ENCODE measurements at places on chromosomes 7 and 10.

- peak; percentile 81 for DNase-seq
Observed at GRCh38 chr10:600876-601659, 88.4 kb downstream of the DIP2C start.

DNA sequence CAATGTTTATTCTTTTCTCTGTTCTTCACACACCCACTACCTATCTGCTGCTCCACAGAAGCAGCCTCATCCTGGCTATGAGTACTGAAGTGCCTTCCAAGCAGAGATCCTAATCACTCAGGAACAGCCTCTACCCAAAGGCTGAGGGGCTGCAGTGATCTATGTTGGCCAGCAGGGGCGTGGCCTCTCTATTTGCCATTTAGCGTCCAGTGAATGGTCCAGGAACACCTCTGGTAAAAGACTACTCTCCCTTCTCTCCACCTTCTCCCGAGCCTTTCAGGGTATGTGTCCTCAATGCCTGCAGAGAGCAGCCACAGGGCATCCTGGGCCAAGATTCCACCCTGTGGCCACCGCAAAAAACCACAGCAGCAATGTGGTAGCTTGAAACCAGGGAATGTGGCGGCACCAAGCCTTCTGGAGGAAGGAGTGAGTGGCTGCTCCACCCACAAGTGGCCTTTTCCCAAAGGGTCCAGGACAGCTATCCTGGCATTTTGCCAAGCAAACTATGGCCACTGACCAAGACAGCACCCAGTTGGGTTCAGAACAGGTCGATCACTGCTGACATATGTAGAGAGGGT is 70.9 kb downstream of the SYPL1 start:
- peak; percentile 34 for DNase-seq

- no peak for DNase-seq
Observed at GRCh38 chr7:112566442-112567324, 85.9 kb downstream of the LSMEM1 start.

DNA sequence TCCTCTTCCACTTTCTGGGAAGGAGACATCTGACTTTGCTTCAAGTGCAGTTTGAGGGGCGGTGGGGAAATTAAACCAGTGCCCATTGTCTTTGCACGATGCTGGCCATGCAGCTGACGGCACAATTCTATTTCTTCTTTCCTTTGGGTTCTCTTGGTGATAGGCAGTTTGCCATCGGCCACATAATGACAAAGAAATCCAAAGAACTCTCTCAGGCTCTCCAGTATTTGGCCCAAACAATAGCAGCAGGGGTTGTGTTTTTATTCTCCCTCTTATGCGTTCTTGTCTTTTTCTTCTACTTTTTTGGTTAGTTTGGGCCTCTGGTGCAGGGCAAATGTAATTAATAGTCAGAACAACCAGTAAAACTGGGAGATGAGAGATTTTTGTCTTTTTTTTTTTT is 147.0 kb downstream of the EMX2 start:
- DNase-seq = no peak

DNA sequence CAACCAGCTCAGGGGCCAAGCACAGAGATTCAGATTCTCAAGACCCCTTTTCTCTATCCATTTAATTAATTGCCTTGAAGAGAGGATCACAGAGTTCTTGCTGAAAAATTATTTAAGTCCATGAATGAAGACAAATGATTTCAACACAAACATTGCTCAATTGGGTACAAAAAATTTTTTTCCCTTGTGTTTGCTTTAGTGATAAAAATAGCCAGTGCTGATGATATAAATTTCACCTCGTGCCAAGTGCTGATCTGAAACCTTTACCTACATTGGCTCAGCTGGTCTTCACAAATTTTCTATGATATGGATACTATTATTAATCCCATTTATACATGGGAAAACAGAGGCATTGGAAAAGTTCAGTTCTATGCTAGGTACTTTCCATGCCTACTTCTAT is 377.1 kb downstream of the NRG3 start:
- DNase-seq = no peak

DNA sequence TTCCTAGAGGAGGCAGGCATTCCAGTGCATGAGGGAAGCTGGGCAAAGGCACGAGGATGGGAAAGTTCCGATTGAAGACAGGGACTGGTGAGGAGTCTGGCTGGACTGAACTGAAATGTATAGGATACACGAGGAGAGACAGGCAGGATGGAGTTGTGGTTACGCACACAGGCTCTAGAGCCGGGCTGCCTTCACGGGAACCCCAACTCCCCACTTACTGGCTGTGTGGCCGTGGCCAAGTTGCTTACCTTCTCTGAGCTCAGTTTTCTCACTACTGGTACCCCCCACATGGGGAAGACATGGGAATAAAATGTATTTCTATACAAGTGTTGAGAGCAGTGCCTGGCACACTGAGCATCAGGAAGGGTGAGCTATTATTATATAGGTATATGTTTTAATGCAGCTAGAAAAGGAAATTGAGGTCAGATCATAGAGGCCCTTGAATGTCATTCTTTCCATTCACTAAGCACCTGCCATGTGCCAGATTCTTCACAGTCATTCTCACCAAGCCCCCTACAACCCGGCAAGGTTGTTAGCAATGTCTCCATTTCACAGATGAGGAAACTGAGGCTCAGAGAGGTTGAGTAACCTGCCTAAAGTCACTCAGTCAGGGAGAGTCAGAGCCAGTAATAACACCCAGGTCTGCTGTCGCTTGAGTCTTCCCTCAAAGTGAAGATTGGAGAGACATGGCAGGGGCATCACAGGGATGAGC is 9.7 kb downstream of the CHST3 start:
- no peak for DNase-seq

GRCh38 chr7:125636320-125636962 is 706.8 kb upstream of the POT1 start:
- DNase-seq = no peak

DNA sequence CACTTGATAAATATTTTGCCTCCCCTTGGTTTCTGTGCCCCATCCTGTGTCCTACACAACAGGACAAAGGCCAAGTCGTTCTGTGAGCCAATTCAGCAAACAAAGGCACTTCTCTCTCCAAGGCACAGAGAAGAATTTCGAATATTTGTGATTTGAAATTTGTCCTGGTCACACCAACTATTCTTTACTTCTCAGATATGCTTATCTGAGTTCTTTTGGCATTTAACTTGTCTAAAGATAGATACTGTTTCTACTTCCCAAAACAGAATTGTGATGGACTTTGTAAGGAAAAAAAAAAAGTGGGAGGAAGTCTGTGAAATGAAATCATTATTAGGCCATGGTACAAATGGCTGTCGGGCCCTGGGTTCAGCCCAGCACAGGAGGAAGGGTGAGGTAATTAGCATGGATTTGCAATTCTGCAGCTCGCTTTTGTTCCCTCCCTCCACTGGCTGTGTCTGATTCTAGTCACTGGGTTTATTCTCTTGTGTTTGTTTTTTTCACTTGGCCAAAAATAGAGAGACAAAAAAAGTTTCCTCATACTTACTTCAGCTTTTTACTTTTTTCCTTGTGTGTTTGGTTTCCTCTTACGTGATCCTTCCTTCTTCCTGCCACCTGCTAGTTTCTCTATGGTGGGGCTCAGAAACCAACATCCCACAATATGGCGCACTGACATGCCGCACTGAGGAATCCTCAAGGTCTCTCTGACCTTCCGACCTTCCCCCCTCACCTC is 108.2 kb upstream of the MKLN1 start:
- no peak for DNase-seq

DNA sequence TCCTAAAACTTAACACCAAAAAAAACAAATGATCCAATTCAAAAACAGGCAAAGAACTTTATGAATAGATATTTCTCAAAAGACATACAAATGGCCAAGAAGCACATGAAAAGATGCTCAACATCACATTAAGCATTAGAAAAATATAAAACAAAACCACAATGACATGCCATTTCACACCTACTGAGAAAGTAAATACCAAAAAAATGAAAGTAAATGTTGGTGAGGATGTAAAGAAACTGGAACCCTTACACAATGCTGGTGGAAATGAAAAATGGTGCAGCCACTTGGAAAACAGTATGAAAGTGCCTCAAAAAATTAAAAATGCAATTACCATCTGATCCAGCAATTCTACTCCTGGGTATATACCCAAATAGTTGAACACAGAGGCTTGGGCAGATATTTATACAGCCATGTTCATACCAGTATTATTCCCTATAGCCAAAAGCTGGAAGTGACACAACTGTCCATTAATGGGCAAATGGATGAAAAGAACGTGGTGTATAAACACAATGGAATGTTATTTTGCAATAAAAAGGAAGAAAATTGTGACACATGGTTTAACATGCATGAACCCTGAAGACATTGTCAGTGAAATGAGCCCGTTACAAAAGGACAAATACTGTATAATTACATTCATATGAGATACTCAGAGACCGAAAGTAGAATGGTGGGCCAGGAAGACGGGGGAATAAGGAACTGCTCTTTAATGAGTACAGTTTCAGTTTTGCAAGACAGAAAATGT is 89.0 kb downstream of the JMJD1C start:
- DNase-seq = peak; percentile 83

DNA sequence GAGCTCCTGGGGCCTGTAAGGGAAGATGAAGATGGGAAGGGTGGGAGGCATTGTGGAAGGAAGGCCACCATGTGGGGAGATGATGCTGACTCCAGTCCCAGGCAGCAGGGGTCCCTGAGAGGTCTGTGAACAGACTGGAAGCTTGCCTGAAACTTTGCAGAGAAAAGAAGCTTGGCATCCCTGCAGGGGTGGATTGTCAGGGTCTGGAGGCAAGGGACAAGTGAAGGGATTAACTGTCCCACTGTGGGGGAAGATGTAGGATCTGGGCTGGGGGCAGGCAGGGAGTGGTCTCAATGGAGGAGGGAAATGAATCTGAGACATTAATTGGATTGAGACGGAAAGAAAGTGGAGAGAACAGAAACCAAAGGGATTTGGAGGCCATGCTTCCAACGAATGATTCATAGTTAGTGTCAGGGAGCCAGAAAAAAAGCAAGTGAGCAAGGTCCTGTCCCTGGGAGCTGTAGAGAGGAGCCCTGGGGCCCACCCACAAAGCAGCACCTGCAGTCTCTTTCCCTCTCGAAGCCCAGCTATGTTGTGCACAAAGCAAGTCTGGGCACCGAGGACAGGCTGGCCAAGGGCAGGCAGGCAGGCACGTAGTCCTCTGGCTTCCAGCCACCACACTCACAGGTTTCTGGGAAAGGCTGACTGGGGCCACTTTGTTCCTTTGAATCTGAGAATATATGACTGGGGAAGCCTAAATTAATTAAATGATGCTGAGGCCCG is 4.7 kb upstream of the SLC18A3 start:
- no peak for DNase-seq

DNA sequence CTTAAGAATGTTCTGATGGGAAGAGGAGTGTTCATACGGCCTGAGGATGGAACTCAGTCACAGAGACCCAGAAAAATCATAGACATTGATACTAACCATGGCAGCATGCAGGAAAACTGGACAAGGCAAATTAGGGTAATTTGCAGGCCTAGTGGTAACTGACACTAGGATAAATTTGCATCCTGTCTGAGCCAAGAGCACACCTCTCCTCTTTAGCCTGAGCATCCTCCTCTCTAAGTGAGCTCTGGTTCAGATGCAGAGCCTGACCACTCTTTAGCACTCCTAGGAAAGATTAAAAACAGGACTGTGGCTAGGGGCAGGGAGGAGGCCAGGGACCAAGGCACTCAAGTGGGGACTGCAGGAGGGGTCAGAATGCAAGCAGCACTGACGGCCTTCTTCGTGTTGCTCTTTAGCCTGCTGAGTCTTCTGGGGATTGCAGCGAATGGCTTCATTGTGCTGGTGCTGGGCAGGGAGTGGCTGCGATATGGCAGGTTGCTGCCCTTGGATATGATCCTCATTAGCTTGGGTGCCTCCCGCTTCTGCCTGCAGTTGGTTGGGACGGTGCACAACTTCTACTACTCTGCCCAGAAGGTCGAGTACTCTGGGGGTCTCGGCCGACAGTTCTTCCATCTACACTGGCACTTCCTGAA is at the start of gene TAS2R41:
TSS of gene TAS2R41 (plus strand) at position 373 of the 650 bp plus-strand sequence. CDS start at position 373, 0 bp downstream.
- no peak for DNase-seq

GRCh38 chr10:33143160-33143728 is 185.2 kb upstream of the ITGB1 start:
- DNase-seq = peak; percentile 89

DNA sequence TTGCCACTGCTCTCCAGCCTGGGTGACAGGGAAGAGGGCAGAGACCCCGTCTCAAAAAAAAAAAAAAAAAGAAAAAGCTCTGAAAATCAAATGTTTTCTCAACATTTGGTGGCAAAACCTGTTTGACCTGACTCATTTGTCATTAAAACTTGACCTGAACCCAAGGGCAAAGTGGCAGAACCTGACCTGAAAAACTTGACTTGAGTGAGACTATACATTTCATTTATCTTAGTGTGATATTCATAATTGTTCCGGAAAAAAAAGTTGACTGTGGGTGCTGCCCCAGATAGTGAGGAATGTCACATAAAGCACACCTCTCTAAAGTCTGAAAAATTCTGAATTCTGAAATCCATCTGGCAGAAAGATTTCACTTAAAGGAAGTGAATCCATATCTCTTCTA is 2.3 kb upstream of the TAX1BP1 start:
- DNase-seq = no peak

- DNase-seq = peak; percentile 18
Observed at GRCh38 chr10:3033925-3034324, 33.4 kb upstream of the PFKP start.

DNA sequence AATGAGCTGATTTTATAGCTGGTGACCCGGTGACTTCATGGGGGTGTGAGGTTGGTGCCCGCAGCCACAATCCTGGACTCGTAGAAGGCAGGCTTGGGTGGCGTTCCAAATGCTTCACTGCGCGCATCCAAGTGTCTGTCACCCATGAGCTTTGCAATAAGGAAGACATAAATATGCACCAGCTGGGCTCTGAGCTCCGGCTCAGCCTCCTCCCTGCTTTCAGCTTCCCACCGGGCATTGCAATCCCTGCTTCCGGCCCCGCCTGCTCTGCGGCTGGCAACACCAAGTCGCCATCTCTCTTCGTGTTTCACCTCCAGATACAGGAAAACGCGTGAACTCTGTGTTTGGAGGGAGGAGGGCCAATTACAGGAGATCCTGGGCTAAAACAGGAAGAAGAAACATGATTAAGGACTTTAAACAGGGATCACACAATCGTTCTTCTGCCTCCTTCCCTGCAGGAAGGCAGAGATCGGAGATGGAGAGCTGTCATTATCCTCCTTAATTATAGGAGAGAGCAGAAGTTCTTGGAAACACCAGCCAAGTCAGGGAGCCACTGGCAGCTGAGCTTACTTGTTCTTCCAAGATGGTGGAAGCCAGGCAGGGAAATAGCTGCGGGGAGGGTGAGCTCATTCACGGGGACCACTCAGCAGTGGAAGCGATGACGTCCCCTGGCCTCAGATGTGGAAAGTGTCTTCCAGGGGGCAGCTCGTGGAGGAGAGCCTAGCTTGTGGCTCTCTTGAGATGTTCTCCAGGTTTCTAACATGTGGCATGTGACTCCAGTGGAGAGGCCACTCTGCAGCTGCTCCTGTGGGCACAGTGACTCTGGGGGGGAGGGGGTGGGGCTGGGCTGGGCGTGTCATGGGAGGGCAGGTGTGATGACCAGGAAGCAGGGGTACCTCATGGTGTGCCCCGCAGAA is 134.9 kb downstream of the CAMK1D start:
- no peak for DNase-seq

GRCh38 chr7:77944183-77945182 is 145.9 kb downstream of the PHTF2 start:
- no peak for DNase-seq

DNA sequence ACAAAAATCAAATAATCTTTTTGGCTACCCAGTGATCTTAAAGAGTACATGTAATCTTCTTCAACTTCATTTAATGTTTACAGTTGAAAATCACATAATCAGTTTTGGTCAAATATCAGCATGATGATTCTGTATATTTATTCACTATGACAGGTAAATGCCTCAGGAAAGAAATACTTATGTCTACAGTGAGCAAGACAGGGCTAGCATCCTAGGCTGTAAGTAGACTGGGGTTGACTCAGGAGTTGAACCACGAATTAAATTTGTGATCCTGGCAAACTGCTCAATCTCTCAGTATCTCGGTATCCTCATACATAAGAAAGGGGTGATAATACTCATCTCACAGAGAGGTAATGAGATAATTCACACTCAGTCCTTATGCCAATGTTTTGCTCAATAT is 71.8 kb downstream of the SEMA3D start:
- no peak for DNase-seq
